Suprapubic skin (tissue), 4 donors: ENCODE measurements at places on chromosomes 13 and 19. TPM values are rescaled to one million over a fixed set of nuclear protein-coding genes. Genes with fewer than 3 reads are reported as not detected.

The SLC7A10 gene
- 0.38 TPM for total RNA-seq

The ZNF439 gene
- total RNA-seq: 5.7 TPM

The ZSCAN5C gene
- not detected for total RNA-seq

The ZNF208 gene
- total RNA-seq: 5.6 TPM

The ZNF331 gene
- total RNA-seq: 27.5 TPM

The UQCRFS1 gene
- 24.9 TPM for total RNA-seq

- H3K4me3 ChIP-seq: no peak overlapping the region
- H3K27me3 ChIP-seq: no peaks in the 10 kb centered on the region
- no peaks in the 10 kb centered on the region for H3K4me1 ChIP-seq
Observed at GRCh38 chr13:47934371-47934770, 66.7 kb downstream of the SUCLA2 start.

GRCh38 chr19:1884291-1884718 is 991 bp downstream of the ABHD17A start:
- peaks cover 50% of the 10 kb centered on the region for H3K4me1 ChIP-seq
- no peaks in the 10 kb centered on the region for H3K27me3 ChIP-seq
- H3K27ac ChIP-seq: peak overlapping the region; percentile 89
- H3K4me3 ChIP-seq: peak overlapping the region; percentile 98
- no peak for DNase-seq

GRCh38 chr19:7238051-7238450 is 56.2 kb downstream of the INSR start:
- no peak for DNase-seq
- no peak overlapping the region for H3K4me3 ChIP-seq
- H3K4me1 ChIP-seq: peaks cover 19% of the 10 kb centered on the region
- H3K27ac ChIP-seq: no peak overlapping the region
- H3K36me3 ChIP-seq: no peaks in the 10 kb centered on the region
- H3K27me3 ChIP-seq: no peaks in the 10 kb centered on the region

DNA sequence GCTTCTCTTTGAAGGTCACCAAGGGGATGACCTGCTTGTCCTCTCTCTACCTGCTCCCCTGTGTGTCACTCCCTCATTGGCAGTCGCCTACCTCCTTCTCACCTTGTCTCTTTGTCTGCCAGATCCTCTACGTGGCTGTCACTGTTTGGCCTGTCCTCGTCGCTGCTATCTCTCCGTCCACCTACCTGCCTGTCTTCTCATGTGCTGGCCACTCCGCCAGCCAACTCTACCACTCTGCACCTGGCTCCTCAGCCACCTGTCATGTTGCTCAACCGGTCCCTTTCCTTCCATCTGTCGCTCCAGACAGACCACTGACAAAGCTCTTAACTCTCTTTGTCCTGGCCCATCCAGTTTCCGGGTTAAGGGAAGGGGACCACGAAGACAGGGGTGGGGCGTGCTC is at the start of gene KLK12:
KLK12 (minus strand) TSS at position 299 of the 400 bp plus-strand sequence. CDS start 381 bp downstream, outside the sequence.
- no peaks in the 10 kb centered on the region for H3K36me3 ChIP-seq
- peaks cover 8% of the 10 kb centered on the region for H3K27me3 ChIP-seq
- no peak for DNase-seq
- H3K27ac ChIP-seq: no peak within 1 kb of the TSS
- no peak within 1 kb of the TSS for H3K4me3 ChIP-seq

GRCh38 chr19:15184776-15185175 is 16.0 kb downstream of the NOTCH3 start:
- H3K36me3 ChIP-seq: peaks cover 64% of the 10 kb centered on the region
- H3K4me3 ChIP-seq: no peak overlapping the region
- no peak for DNase-seq
- no peaks in the 10 kb centered on the region for H3K4me1 ChIP-seq

GRCh38 chr13:40440990-40441820 is 225.2 kb downstream of the FOXO1 start:
- peaks cover 25% of the 10 kb centered on the region for H3K4me1 ChIP-seq
- H3K36me3 ChIP-seq: no peaks in the 10 kb centered on the region
- H3K4me3 ChIP-seq: no peak overlapping the region

DNA sequence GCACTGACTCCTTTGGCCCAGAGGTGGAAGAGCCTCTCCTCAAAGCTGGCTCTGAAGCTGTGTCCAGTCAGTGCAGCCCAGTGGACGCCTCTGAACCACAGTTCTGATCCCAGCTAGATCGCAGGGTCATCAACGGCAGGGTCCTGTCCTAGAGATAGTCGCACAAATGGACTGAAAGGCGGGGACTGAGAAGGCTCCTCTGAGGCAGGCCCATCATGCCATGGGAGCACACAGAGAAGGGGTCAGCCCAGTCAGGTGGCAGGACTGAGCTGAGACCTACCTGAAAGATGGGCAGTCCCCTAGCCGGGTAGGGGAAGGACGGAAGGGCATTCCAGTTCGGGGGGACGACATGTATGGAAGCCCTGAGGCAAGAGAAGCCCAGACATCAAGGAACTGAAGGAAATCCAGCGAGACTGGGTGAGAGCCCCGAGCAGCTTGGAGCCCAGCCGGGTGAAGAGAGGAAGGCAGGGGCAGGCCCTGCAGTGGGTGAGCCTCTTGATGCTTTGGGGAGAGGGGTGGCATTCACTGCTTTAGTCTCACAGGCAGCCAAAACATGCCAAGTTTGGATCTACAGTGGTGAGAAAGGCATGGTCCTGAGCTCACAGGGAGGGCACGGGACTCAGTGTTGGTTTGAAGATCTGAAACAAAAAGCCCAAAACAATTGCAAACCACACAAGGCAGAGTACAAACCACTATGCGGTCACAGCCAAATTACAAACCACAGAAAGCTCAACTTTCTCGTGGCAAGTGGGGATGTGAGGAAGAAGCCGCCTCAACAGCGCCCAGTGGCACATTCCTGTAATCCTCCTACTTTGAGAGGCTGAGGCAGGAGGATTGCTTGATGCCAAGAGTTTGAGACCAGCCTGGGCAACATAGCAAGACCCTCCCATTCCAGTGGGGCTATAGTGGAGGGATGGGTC is 10.0 kb downstream of the CALM3 start:
- no peak for DNase-seq
- H3K4me3 ChIP-seq: no peak overlapping the region
- no peaks in the 10 kb centered on the region for H3K27me3 ChIP-seq
- H3K36me3 ChIP-seq: peaks cover 47% of the 10 kb centered on the region

- no peak overlapping the region for H3K27ac ChIP-seq
- H3K4me1 ChIP-seq: no peaks in the 10 kb centered on the region
- no peaks in the 10 kb centered on the region for H3K36me3 ChIP-seq
- DNase-seq: no peak
- no peaks in the 10 kb centered on the region for H3K27me3 ChIP-seq
- no peak overlapping the region for H3K4me3 ChIP-seq
Observed at GRCh38 chr13:61751039-61751438, 335.4 kb upstream of the PCDH20 start.

- no peak within 1 kb of the TSS for H3K27ac ChIP-seq
- H3K27me3 ChIP-seq: peaks cover 78% of the 10 kb centered on the region
- H3K36me3 ChIP-seq: no peaks in the 10 kb centered on the region
- DNase-seq: no peak
- H3K4me3 ChIP-seq: peak within 1 kb of the TSS; percentile 51
- H3K4me1 ChIP-seq: peaks cover 15% of the 10 kb centered on the region
Observed at GRCh38 chr13:25371875-25372283, at the start of gene ATP8A2. TSS of gene ATP8A2 (plus strand) at chr13:25371974. CDS start at chr13:25372213, 239 bp downstream.

DNA sequence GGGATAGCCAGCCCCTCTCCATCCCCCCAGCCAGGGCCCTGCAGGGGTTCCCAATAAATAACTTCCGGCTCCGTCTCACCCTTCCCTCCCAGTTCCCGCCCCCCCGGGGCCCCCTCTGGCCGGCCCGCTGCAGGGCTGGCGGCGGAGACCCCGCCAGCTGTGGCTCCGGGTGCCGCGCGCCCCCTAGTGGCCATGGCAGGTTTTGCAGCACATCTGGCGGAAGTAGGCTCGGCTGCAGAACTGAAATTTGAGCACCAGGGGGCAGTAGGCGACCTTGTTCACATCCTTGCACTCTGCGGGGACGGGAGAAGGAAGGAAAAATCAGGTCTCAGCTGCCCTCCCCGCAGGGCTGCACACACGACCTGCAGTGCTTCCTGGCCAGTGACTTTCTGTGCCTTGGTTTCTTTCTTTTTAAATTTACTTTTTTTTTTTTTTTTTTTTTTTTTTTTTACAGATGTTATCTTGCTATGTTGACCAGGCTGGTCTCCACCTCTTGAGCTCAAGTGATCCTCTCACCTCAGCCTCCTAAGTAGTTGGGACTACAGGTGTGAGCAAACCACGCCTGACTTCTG is 3.6 kb upstream of the MYO1F start:
- peaks cover 10% of the 10 kb centered on the region for H3K36me3 ChIP-seq
- H3K4me1 ChIP-seq: peaks cover 29% of the 10 kb centered on the region
- DNase-seq: peak; percentile 89
- H3K27me3 ChIP-seq: no peaks in the 10 kb centered on the region
- no peak overlapping the region for H3K27ac ChIP-seq
- H3K4me3 ChIP-seq: no peak overlapping the region

DNA sequence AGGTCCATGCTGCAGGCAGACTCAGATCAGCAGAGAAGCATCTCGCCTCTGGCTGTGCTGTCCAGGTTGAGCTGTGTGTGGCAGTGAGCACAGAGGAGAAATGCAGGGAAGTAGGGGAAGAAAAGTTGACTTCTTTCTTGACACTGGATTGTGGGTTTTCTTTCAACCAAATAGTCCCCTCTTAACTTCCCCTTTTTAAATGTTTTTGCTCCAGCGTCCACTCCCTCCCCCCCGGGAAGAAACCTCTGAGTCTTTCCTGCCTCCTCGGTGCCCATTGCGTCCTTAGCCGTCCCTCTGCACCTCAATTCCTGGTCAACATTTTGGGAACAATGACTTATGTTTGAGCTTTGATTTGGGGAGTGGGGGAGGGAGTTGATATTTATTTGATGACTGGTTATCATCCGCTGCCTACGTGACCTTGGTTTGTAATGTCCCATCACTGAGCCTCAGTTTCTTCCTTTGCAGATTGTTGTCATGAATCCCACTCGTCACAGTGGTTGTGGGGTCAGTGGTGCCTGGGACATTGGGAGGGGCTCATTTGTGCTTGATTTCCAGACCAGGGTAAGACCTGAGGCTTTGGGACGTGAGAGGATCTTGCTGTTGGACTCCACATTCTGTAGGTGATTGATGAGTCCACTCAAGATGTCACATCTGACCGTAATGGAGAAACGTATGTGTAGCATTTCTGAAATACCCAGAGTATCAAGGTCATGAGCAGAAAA is at the start of gene LILRB2:
LILRB2 (minus strand) TSS at position 104 of the 722 bp plus-strand sequence. CDS start 614 bp downstream, outside the sequence.
- H3K4me1 ChIP-seq: no peaks in the 10 kb centered on the region
- no peak for DNase-seq
- H3K27ac ChIP-seq: no peak within 1 kb of the TSS
- H3K36me3 ChIP-seq: no peaks in the 10 kb centered on the region
- H3K4me3 ChIP-seq: peak within 1 kb of the TSS; percentile 18

DNA sequence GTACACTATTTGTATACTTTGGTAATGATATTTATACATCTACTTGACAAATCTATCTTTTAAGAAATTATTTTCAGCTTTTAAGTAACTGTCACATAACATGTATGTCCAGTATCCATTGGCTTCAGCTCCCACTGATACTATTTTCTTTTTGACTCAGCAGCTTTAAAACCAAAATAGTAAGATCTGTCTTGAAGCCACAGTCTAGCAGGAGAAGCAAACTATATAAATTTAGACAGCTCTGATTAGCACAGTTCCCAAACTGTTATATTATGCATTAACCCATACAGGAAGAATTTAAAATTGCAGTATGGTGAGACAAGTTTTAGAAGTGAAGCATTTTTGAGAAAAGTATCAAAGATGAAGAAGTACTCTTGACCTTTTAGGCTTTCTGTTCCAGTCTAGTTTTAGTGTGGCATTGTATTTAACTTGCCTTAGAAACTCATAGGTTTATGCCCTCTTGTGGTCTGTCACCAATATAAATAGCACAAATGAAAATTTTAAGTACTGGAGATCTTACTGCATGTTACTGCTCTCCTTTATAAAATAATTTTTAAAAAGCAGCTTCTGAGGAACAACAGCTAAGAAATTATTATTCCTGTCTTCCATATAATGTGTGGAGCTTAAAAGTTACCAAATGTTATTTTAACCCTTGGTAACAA is 24.7 kb downstream of the URI1 start:
- no peaks in the 10 kb centered on the region for H3K36me3 ChIP-seq
- H3K27me3 ChIP-seq: no peaks in the 10 kb centered on the region
- H3K4me3 ChIP-seq: no peak overlapping the region
- no peak overlapping the region for H3K27ac ChIP-seq
- peaks cover 30% of the 10 kb centered on the region for H3K4me1 ChIP-seq

GRCh38 chr19:28598861-28599260 is 614.1 kb downstream of the UQCRFS1 start:
- H3K36me3 ChIP-seq: no peaks in the 10 kb centered on the region
- no peak overlapping the region for H3K27ac ChIP-seq

- no peaks in the 10 kb centered on the region for H3K27me3 ChIP-seq
- H3K4me3 ChIP-seq: no peak overlapping the region
- peak overlapping the region; percentile 35 for H3K27ac ChIP-seq
- H3K4me1 ChIP-seq: peaks cover 24% of the 10 kb centered on the region
- H3K36me3 ChIP-seq: no peaks in the 10 kb centered on the region
- DNase-seq: no peak
Observed at GRCh38 chr19:16365300-16365996, 40.8 kb downstream of the KLF2 start.

GRCh38 chr13:97502181-97502580 is 68.2 kb downstream of the RAP2A start:
- H3K27me3 ChIP-seq: no peaks in the 10 kb centered on the region
- H3K4me1 ChIP-seq: no peaks in the 10 kb centered on the region
- H3K36me3 ChIP-seq: no peaks in the 10 kb centered on the region
- H3K27ac ChIP-seq: no peak overlapping the region
- no peak overlapping the region for H3K4me3 ChIP-seq

DNA sequence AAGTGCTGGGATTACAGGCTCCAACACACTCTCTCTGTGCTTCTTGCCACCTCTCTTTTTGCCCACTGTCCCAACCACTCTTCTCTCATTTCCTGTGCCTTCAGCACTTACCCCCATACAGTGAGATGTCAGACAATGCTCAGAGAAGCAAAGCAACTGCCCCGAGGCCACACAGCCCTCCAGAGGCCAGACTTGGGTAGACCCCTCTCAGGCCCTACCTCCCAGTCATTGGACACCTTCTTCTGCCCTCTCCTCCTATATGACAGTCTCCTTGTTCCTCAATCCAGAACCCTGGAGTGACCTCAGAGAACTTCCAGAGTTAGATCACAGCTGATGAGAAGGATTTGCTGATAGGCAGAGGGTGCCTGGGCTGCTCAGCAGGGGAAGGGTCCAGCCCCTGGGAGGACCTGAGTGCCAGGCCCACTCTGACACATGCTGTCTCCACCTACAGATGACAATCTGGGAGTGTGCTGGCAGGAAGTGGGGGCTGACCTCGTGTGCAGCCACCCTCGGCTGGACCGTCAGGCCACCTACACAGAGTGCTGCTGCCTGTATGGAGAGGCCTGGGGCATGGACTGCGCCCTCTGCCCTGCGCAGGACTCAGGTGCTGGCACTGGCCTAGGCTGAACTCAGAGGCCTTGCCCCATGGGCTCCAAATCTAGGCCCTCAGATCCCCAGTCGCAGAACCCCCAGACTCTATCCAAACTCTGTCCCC is 24.4 kb downstream of the LTBP4 start:
- DNase-seq: no peak
- H3K36me3 ChIP-seq: peaks cover 73% of the 10 kb centered on the region
- no peak overlapping the region for H3K4me3 ChIP-seq
